Epithelial cell of esophagus (primary cell): ENCODE measurements at places on chromosomes 16 and 17.

DNA sequence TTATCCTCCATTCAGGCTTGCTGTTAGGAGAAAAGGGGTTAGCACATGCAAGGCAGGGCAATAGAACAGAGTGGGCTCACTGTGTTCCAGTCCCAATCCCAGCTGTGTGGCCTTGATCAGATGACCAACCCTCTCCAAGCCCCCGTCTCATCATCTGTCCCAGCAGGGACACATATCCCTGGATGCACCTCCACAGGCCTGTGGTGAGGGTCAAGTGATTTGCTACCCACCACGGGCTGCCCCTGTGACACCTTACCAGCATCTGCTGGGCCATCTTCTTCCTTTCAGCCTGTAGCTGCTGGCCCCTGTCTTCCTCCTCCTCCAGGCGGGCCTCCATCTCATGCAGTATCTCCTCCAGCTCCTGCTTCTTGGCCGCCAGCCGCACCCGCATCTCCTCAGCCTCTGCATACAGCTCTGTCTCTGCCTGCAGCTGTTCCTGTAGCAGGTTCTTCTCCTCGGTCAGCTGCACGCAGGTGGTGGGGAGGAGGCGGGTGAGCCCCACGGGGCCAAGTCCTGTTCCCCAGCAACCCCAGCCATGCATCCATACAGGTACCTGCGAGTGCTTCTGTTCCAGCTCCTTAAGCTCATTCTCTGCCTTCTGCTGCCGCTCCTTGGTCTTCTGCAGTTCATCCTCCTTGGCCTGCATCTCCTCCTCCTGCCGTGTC lies 91.3 kb downstream of the NDE1 start:
- no peak for DNase-seq

DNA sequence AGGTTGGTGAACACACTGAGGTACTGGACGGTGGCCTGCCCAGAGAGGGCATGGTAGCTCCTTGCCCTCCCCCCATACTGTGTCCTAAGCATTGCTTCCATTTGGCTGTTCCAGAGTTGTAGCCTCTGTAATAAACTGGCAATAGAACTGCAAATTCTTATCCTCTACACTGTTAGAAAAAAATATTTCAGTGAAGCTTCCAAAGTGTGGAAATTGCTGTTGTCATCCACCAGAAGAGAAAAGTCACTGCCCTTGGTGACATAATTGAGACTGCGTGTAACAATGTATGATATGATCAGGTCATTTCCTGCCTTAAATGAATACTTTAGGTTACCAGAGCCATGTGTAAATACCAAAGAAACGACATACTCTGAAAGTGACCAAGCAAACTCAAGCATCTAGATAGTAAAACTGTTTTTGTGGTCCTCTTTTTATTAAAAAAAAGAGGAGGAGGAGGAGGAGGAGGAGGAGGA lies 65.9 kb downstream of the CEP95 start:
- DNase-seq: no peak

DNA sequence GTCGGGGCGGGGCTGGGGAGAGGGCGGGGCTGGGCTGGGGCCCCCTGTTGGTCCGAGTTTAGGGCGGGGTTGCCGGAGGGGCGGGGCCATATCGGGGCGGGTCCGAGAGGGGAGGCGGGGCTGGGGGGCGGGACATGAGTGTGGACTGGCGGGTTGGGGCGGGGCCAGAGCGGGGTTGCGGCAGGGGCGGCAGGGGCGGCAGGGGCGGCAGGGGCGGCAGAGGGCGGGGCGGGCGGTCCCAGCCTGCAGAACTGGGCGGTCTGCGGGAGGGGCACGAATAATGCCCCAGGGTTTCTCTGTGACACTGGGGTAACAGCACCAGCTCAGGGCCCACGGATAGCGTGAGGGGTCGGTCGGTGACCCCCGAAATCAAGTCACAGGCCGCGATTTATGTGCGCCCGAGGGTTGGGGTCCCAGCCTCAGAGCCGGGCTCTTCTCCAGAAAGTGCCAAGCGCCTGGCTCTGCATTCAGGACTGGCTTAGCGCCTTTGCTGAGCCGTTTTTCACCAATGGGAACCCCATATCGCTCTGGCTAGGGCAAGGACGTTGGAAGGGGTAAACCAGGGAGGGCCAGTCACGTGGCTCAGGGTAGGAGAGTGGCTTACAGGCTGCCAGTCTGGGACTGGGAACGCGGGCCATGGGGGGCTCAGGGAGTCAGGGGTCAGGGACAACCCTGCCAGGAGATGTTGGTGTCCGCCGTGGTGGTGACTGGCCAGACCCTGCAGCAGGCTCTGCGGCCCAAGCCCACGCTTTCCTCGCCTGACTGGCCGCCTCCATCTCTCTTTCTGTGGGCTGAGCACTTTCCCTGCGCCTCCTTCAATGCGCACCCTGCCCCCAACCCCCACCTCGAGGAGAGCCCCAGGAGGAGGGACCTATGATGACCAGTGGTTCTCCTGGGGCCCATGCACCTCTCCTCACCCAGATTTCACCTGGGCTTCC lies 1.2 kb upstream of the METTL26 start:
- DNase-seq: peak; percentile 92

- DNase-seq: no peak
Observed at GRCh38 chr17:39599665-39600231, 8.0 kb downstream of the NEUROD2 start.

GRCh38 chr16:67531247-67531646 lies 2.6 kb downstream of the RIPOR1 start:
- DNase-seq: no peak

- no peak for DNase-seq
Observed at GRCh38 chr17:44466339-44466738, 36.9 kb downstream of the GPATCH8 start.

DNA sequence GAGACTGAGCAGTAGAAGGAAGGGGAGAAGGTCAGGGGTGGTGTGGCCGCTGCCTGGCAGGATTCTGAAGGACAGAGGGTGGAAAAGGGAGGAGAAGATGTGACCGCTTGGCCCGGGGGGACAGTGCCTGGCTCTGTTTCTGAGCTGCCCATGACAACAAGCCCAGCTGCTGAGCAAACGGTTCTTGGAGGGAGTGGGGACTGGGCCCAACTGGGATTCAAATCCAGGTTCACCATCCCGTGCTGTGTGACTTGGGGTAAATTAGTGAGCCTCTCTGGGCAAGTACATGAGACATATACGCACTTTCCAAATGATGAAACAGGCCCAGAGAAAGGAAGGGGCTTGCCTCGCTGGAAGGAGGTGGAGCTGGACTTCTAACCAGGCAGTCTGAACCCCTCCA lies 23.3 kb downstream of the SEC14L5 start:
- DNase-seq: no peak

DNA sequence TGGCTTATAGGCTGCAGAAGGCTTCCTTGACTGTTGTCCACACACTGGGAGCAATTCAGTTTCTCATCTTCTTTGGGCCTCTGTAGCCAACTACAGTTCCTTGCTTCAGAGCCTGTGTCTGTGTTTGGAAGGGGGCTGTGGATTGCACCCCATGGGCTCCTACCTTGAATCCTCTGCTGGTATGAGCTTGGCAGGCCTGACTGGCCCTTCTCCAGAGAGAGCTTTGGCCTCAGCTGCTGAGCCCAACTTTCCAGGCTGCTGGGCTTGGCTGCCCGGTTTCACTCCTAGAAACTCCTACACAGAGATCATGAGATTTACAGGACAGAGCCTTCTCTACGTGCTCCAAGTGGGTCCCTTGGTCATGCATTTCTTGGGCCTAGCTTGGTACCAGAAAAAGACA lies 354.4 kb downstream of the SNX29 start:
- DNase-seq: no peak

DNA sequence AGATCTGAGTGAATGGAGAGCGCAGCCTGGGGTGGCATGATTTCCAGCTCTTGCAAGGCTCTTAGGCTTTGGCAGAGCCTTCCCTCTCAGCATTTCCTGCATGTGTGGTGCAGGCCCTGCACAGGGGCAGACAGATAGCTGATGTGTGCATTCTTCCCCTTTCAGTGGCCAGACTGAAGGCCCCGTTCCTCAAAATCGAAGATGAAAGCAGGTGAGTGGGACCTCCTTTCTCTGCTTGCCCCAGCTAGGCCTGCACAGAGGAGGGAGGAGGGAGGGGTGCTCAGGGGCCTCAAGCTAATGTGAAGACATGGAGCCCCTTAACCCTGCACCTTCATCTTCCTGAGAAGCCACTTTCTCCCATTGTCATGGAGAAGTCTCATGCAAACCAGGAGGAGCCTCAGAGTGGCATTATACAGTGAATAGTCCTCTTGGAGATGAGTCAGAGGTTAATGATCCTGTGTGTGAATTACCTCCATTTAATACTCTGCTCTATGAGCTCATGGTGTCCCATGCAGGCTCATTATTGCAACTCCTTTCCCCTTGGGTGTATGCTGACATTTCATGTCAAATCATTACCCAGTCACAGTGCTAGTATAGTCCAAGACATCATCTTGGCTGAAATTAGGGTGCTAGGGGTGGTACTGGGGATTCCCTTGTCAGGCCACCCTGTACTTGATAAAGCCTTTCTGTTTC lies 20.4 kb upstream of the ADAM11 start:
- peak; percentile 53 for DNase-seq

- DNase-seq: no peak
Observed at GRCh38 chr16:17367036-17367435, 103.7 kb downstream of the XYLT1 start.

GRCh38 chr17:76135810-76136188 lies 5.2 kb downstream of the FOXJ1 start:
- DNase-seq: no peak

GRCh38 chr16:87593710-87594258 lies 8.5 kb upstream of the JPH3 start:
- no peak for DNase-seq

DNA sequence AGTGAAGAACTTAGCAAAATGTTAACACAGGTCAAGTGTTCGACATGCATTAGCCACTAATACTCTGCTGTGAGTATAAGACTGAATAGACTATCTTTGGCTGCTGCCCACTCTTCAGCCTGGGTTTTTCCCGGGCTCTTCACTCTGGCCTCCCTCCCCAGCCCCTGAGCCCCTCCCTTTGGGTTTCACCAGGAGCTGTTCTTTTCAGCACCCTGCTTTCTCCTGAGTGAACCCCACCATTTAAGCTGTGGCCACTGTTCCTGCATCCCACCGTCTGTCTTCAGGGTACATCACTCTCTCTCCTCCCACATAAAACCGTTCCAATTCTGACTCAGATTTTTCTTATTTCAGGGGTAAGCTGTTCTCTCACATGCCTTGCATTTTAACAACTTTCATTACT lies 92.0 kb upstream of the ASIC2 start:
- no peak for DNase-seq

DNA sequence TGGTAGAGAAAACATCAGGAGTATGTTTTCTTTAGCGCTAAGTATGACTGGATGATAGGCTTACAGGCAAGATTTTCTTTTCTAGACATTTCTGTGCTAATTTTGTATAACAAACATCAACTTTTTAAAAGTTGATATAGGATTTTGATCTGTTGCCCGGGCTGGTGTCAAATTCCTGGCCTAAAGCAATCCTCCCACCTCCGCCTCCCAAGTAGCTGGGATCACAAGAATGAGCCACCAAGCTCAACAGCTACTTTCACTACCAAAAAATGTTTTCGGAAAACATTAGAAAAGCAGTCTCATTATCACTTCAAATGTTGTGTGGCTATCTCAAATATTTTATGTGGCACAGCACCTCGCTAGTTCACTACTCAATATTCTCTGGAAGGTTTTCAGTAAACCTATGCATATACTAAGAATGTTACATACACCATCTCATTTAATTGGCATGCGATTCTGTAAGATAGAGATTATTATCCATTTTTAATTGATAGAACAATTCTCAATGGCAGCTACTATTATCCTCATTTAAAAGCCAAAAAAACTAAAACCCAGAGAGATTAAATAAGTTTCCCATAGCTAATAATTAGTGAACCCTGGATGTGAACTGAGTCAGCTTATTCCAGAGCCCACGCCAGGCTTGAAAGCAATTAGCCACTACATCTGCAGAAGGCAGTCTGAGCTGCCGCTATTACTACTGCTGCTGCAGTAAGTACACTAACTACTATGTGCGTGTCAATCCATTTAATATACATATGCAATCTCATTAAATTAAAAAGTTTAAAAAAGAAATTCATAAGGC lies 41.7 kb downstream of the CREBBP start:
- no peak for DNase-seq

DNA sequence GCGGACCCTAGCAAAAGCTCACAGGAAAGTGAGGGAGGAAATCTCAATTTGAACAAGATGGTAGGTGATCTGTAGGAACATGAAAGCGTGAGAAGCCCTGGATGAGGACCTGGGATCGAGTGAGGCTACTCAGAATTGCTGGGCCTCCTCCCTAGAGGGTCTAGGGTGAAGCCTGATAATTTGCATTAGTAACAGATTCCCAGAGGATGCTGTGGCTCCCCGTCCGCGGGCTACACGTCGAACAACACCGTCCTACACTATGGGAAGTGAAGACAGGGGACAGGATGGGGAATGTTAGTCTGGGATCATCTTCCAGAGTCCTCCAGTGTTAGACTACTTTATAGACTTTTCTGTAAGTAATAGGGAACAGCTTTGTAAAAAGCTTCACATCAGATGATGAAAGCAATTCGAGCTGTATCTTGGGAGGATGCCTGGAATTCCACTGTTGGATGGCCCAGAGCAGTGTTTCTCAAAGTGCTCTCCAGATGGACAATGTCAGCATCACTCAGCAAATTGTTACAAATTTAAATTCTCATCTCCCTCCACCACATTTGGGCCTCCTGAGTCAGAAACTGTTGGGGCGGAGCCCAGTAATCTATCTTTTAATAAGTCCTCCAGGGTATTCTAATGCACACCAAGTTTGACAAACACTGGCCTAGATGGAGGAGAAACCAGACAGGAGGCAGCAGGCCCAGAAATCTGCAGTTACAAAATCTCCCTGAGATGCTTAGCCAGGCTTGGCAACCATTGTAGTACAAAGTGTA lies 6.5 kb downstream of the FNDC8 start:
- DNase-seq: no peak

GRCh38 chr17:72953621-72954020 lies 138.9 kb downstream of the SLC39A11 start:
- peak; percentile 16 for DNase-seq

GRCh38 chr16:89307421-89307805 lies 89.9 kb downstream of the ZNF778 start:
- DNase-seq: no peak
